ENCODE measurements at places on chromosomes 12 and 14.
A peak's percentile ranks its signal among the peaks of the same experiment; 100 is the strongest.

- no peak for DNase-seq
These were observed 51.0 kb downstream of the ST8SIA1 start for GRCh38 chr12:22283508-22283907.

DNA sequence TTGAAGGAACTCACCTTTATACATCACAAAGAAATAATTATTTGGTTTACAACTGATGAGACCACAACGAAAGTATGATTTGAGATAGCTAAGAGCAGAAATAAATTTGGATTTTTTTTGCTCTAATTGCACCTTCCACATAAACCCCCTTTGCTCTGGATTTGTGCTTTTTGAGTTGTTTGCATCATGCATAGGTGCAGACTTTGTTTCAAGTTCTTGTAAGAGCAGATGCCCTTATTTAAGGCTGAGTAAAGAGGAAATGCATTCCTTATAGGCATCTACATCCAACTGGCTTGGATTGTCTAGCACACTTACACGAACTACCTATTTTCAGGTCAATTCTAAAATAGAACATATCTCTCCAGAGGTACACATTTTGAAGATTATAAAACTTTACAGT is 6.6 kb upstream of the CCND2 start:
- no peak for DNase-seq

- no peak for DNase-seq
These were observed 11.6 kb upstream of the STRN3 start for GRCh38 chr14:31037709-31038221.

DNA sequence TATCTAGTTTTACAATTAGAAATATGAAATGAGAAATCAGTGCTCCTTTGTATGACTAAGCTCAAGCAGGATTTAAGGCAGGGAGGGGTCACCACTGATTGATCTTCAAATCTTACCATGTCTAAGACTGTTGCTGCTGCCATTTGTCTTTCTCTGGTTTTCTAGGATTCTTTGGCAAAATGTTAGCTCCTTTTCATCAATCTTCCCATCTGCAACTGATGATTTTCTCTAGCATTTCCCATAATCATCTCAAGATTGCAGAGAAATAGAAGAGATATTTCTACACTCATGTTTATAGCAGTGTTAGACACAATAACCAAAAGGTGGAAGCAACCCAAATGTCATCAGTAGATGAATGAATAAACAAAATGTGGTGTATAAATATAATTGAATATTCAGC is 175.0 kb downstream of the RAD51B start:
- no peak for DNase-seq

DNA sequence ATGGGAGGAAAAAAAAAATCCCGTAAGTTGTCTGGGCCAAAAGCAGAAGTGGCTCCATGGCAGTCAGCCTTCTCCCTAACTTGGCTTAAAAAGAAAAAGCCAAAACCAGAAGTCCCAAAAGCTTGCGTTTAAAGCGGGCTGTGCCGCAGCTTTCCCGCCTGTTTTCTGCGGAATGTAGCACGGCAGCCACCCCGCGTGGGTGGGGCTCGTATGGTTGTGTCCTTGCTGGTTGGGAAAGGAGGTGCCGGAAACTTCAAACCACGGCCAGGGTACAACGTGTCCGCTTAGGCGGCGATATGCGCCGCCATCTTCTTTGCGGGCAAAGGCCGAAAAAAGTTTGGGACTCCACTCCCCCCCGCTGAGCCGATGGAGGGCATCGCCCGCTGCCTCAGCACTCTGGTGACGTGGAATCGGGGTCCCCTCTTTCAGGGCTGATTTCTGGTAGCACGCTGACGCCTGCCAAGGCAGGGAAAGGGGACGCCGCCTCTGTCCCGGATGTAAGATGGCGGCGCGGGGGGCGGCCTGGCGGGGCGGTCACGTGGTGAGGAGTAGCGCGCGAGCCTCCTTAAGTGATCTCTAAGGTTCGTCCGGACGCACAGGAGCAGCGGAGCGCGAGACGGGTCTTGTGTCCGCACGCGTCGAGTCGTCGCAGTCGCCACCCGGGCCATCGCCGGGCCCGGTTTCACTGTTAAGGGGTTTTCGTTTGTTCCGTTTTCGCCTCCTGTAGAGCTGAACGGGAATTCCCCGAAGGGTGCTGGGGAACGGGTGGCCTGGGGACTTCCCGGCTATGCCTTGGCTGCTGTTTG is 135.8 kb downstream of the MON2 start:
- DNase-seq, result peak; percentile 51

All from GM12892 (cell line).